ENCODE measurements at places on chromosomes 5 and 9.

- DNase-seq = no peak
Measured at GRCh38 chr5:112161392-112161748, 257.7 kb downstream of the EPB41L4A start.

- DNase-seq = no peak
Measured at GRCh38 chr9:21968331-21969010, 25.7 kb downstream of the CDKN2A start.

GRCh38 chr9:74953235-74953751, 581 bp upstream of the C9orf40 start:
- no peak for DNase-seq

GRCh38 chr5:15691521-15691920, 191.5 kb downstream of the FBXL7 start:
- no peak for DNase-seq

GRCh38 chr9:89139455-89139854, 39.2 kb downstream of the SHC3 start:
- DNase-seq = no peak

- DNase-seq = no peak
Measured at GRCh38 chr5:34957857-34958690, 28.7 kb downstream of the DNAJC21 start.

GRCh38 chr9:92147030-92147851, 32.0 kb upstream of the SPTLC1 start:
- peak; percentile 85 for DNase-seq

- DNase-seq = peak; percentile 86
Measured at GRCh38 chr9:96217754-96218693, 84.0 kb downstream of the HSD17B3 start.

- DNase-seq = no peak
Measured at GRCh38 chr5:73028991-73029595, 73.3 kb downstream of the FCHO2 start.

DNA sequence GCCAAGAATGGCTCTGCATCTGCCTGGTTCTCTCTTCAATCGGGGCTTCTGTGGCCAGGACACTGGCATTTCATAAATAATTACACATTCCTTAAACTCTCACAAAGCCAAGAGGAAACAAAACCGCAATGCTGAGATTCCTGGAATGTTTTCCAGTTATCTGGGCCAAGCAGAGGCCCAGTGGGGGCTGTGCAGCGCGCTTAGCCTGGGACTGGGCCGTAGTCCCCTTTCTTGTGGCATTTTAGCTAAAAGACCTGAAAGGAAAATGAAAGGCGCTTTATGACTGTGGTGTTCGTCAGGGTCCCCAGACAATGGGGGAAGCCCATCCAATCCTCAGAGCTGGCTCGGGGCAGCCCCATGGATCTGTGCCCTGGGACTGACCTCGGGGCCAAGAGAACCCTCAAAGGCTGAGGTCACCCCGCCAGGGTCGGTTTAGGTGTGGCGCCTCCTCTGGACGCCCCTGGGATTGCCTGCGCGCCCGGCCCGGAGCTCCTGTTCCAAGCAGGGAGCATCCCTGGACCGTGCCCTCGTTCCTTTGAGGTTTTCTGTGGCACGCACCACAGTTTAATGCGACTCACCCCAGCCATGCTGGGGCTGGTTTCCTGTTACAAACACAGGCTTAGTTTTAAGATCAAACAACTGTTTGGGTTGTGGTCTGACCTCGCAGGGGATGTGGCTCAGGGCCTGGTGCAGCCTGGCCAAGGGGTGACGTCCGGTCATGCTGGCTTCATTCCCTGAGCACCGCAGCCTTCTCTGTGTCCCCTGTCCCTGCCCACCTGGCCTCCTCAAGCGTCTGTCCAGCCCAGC, 51.5 kb upstream of the NKD2 start:
- no peak for DNase-seq

DNA sequence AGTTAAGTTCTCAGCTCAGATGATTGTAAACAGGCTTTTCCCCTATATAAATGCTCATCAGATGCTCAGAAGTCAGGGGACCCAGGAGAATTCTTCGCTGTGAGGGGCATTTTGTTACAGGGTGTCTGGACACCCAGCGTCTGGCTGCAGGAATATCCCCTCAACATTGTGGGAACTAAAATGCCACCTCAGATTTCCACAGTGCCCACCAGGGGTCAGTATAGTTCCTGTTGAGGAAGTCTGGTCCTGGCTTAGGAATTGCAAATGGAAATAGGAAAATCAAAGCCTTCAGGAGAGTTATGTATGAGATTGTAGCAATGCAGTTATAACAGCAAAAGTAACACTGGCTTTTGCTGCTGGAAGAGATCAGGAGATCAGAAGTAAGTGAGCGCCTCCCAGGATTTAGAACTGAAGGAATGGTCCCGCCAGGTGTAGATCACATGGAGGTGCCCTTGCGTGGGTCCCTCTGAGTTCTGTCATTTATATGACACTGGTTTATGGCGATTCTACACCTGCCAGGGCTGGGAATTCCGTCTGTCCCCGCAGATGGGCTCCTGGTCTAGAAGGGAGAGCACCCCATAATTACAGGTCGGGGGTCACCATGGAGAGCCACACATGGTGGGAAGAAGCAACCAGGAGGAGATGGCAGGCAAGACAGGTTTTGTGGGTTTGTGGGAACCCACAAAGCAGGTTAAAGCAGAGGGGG, 47.1 kb upstream of the CTSL start:
- DNase-seq = peak; percentile 54

DNA sequence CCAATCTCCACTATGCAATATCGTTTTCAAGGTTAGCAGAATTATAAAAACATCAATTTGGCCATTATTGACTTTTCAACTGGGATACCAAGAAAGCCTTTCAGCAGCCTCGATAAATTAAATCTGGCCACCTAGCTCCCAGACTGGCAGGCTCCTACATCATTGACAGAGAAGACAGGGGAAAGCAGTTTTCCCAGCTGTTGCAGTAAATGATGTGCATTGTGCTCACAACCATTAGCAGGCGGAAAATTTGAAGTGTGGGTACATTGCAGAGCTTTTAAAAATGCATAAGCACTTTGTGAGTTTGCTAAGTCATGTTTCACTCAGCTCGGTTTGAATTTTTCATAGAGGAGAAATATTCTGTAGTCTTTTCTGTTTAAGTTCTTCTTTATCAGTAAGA, 297.9 kb downstream of the KCTD16 start:
- no peak for DNase-seq

DNA sequence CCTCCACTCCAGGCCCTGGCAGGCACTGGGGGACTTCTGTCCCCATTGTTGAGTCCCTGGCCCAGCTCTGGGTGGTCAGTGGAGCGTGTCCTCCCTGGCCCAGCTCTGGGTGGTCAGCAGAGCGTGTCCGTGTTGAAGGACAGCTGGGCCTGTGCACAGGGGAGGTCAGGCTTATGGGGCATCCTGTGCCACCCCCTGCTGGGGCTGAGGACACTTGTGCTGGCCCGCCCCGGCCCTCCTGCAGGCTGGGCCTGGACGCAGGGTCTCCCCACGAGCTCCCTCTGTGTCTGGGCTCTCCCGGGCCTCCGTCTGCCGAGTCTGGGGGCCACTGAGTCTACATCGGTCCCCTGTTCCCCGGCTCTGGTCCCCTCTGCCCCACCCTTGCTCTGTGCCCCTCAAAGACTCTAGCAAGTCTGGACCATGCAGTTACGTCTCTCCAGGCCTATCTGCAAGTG, 11.5 kb upstream of the CLIC3 start:
- no peak for DNase-seq

DNA sequence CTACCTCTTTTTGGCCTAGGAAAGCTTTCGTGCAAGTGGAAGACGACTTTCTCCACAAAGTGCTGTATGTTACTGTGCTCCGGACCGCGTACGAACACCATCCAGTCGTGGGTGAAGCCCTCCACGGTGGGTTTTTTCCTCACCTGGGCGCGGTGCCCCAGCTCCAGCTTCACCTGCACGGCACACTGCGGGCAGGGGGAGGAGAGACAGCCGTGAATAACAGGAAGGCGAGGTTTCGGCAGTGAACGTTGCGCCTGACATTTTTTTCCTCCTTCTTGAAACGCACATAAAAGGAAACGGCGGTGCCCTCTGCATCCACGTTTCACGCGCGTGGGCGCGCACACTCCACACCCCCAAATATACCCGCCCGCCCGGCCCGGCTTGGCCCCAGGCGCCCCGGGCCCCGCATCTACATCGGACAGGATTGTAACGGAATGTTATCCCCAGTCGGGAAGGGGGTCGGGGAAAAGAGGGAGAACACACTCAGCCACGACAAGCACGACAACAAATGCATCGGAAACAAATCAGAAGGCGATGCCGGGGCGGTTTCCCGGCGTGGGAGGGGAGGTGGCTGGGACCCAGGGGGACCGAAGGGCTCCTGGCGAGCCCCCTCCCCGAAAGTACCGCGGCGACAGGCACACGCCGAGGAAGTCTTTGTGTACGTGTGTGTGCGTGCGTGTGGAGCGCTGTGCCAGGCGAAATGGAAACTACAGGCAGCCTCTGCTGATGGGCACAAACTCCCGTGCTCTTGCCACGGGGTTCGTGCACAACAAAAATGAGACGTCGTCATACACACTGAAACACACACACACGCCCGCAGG, 1.4 kb downstream of the MLLT3 start:
- DNase-seq = peak; percentile 62

Data from ovary (tissue), 10 donors.